IMR-90 (cell line): ENCODE measurements at places on chromosomes 16 and 17. TPM values are rescaled to one million over a fixed set of nuclear protein-coding genes. Genes with fewer than 3 reads are reported as not detected.

STX1B gene
- 3.9 TPM in 2 replicates for total RNA-seq

CSH2 gene
- total RNA-seq, result not detected in 2 replicates

CAPNS2 gene
- 0.56 and 0.72 TPM in 2 replicates for total RNA-seq

AANAT gene
- not detected in 2 replicates for total RNA-seq

AFMID gene
- 45.5 and 65.1 TPM in 2 replicates for total RNA-seq

MYOCD gene
- total RNA-seq, result 19.7 and 20.1 TPM in 2 replicates

C1QTNF1 gene
- total RNA-seq, result 1.7 and 3.4 TPM in 2 replicates

TBC1D3C gene
- not detected in 2 replicates for total RNA-seq

MYADML2 gene
- not detected in 2 replicates for total RNA-seq

CEP20 gene
- 40.1 and 61.9 TPM in 2 replicates for total RNA-seq

TBC1D26 gene
- total RNA-seq, result not detected in 2 replicates

PSMD7 gene
- total RNA-seq, result 80.8 and 124 TPM in 2 replicates

SOST gene
- not detected in 2 replicates for total RNA-seq

PRAC1 gene
- total RNA-seq, result not detected in 2 replicates

CD300H gene
- not detected in 2 replicates for total RNA-seq
